ENCODE measurements at places on chromosomes 11 and 22. TPM values are rescaled to one million over a fixed set of nuclear protein-coding genes. Genes with fewer than 3 reads are reported as not detected.

Gene C11orf54
- total RNA-seq, result 29.0 TPM

- DNase-seq, result no peak
These were observed 221.2 kb upstream of the PLET1 start for GRCh38 chr11:112481893-112482292.

- no peak for DNase-seq
These were observed 2.3 kb downstream of the PTPRJ start for GRCh38 chr11:47982616-47983015.

GRCh38 chr22:48885271-48885918 lies 942.3 kb downstream of the BRD1 start:
- no peak for DNase-seq

DNA sequence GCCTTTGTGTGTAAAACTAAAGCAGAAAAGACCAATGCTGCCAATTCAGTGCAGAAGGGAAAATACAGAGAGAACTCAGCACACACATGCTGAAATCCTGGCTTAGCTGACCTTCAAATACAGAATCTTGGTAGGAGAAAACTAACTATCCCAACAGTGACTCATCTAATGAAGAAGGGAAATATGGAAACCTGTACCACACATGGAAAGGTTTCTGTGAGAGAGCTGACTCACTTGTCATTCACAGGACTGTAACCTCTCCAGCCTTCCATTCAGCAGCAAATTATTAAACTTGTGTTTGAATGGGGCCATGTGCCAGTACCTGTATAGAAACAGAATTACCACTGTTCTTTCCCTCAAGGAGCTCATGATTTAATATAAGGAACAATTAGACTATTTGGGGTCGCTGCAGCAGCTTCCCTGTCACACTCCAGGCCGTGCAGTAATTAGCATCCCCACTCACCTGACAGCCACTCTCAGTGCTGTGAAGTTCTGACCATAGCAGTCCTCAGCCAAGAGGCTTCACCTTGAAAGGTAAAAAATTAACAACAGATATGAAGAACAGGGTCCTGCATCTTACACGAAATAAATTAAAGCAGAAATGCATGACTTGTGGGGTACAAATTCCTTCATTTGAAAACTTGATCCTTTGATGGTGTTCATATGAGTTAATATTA lies 53.9 kb downstream of the MSANTD4 start:
- no peak for DNase-seq

- DNase-seq, result no peak
These were observed 22.1 kb upstream of the XKR3 start for GRCh38 chr22:16847271-16847670.

GRCh38 chr22:20206709-20207215 lies 55.9 kb upstream of the CCDC188 start:
- peak; percentile 27 for DNase-seq

Gene LYVE1
- total RNA-seq, result 31.4 TPM

DNA sequence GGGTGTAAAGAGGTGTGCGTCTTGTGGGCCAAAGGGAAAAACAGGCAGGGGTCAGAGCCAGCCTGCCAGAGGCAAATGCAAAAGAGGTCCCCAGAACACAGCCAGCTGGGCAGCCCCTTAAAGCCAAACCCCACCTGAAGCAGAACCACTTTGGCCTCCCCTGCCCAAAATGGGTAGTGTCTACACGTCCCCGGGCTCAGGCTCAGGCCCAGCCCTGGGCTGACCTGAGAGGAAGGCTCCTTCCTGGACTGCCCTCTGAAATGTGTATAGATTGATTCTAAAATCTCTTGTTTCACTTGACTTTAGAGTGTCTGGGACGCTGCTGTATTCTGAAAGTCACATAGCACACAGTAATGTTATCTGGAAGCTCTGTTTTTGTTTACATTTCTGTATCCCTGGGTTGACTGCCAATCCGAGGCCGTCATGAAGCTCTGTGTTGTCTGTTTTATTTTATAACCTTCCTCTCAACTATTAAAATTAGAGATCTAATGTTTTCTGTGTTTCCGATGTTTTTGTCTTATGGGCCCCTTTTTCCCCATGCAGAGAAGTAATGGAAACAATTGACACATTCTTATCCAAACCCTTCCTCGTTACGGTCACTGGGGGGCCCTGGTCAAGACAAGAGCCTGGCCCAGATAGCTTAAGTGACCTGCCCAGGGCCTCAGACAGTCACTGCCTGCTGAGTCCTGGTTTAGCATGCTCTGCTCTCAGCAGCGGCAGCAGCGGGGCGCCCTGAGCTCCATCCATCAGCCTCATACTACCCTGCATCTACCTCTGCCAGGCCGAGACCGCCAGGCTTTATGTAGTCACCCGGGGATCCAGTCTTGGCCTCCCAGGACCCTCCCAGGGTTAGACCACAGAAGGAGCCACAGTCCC lies 10.1 kb downstream of the OVOL1 start:
- DNase-seq, result no peak

Gene MAJIN
- total RNA-seq, result 0.78 TPM

Gene PHF21B
- under 0.01 TPM for total RNA-seq

DNA sequence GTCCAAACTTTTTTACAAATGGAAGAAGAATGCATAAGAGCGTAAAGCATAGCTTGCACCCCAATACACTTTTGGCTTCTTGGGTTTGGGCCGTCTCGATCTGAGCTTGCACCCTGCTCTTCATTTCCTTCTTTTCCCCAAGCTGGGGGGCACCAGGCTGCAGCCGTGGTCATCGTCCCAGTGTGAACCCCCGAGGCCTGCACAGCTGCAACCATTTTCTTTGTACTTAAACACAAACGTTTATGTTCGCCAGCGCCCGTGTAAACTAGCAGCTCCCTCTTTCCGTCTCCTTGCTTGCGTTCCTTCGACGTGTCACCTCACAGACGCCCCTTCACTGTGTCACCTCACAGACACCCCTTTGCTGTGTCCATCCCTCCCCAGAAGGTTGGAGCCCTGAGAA lies 10.1 kb downstream of the KRTAP5-5 start:
- DNase-seq, result no peak

Gene IL17RA
- total RNA-seq, result 13.8 TPM
